ENCODE measurements at places on chromosomes 4 and X.

DNA sequence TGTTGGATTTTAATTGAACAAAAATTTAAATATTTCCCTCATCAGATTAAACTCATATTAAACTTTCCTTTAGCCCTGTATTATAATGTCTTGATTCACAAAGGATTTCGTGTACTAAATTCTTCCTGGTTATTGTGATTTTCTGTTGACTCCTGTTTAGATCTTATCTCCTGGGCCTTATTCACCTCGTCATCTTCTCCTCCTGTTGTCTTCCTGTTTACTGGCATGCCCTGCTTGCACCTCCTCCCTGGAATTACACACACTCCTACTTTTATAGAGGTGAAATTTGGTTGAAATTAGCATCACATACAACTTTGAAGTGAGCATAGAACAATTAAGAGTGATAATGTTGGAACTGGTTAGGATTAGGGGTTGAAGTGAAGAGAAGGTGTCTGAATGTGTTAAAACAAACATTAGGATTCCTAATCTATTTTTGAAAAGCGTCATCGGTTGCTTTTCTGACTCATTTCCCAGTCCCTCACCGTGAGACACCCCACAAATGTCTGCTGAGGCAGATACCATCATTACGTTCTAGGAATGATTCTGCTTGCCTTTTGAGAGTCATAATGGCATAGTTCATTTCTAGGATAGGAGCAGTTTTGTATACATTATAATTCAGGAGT, 32.5 kb downstream of the TLL1 start:
- DNase-seq: no peak

DNA sequence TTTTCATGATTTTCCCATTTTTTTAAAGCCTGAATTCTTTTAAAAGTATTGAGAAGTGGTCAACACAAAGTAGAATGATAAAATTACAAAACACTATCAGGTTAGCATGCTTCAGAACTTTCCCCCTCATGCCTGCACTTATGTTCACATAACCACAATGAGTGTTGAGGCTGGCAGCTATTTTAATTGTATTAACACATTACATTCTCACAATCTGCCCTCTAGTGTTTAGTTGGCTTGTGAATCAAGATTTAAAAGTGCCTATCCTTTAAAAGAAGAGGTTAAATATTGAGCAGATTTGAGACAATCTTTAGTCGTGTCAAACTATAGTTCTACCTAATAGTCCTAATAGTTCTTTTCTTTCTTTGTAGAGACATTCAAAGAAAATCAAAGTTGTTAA, 93.6 kb upstream of the NAP1L5 start:
- no peak for DNase-seq

DNA sequence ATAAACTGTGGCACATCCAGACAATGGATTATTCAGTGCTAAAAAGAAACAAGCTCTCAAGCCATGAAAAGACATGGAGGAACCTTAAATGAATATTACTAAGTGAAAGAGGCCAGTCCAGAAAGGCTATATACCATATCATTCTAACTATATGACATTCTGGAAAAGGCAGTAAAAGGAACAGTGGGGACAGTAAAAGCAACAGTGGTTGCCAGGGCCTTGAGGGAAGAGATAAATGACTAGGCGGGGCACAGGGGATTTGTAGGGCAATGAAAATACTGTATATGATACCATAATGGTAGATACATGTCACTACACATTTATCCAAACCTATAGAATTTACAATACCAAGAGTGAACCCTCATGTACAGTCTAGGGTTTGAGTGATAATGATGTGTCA, 115.3 kb downstream of the ATP8A1 start:
- DNase-seq: no peak

- no peak for DNase-seq
These were observed 12.1 kb upstream of the ARSF start for GRCh38 chrX:3029129-3029528.

DNA sequence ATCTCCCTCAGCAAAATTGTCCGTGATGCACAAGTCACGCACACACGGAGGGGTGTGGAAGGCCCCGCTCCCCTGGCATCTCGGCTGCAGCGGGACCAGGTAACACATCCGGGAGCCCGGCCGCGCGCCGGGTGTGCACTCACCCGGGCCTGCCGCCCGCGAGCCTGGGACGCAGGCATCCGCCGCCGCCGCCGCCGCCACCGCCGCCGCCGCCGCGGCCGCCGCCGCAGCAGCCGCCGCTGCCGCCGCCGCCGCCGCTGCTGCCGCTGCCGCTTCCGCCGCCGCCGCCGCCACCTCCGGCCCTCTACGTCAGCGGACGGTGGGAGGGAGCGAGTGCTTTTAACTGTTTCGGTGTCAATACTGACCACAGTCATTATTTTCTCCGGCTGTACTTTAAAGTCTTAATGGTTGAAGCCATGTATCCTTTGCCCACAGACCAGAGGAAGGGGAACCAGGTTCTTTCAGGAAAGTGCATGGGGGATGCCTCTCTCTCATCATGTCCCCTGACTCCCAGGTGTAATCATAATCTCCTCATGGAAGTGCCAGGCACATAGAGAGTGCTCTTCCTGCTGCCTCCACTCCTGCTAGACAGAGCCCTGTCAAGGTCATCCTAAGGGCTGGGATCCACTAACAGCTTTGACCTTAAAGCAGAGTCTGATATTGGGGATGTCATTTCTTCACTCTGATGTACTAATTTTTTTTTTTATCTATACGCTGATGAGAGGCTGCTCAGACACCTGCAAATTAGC, 38.0 kb downstream of the MAGEE2 start:
- no peak for DNase-seq

GRCh38 chr4:122749704-122750454, 17.4 kb downstream of the BBS12 start:
- DNase-seq: no peak

- DNase-seq: no peak
These were observed 892.4 kb upstream of the TENM3 start for GRCh38 chr4:181350615-181351415.

GRCh38 chr4:188432328-188432727, 293.1 kb downstream of the TRIML1 start:
- DNase-seq: no peak

DNA sequence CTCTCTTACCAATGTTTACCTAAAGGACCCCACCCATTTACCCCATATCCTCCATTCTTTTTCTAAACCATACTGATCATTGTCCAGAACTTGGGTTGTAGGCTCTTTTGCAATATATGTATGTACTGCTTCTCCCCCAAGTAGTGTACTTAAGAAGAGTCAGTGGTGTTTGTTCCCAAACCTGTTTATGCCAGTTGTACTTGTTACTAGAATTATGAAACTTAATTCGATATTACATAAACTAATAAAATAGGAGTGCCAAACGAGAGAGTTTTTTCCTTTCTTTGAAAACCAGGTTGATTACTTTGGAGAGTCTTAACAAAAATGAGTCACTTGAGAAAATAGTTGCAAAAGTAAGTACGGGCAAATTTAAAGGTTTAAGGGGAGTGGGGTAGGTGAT, 96.3 kb downstream of the GEMIN8 start:
- DNase-seq: no peak

DNA sequence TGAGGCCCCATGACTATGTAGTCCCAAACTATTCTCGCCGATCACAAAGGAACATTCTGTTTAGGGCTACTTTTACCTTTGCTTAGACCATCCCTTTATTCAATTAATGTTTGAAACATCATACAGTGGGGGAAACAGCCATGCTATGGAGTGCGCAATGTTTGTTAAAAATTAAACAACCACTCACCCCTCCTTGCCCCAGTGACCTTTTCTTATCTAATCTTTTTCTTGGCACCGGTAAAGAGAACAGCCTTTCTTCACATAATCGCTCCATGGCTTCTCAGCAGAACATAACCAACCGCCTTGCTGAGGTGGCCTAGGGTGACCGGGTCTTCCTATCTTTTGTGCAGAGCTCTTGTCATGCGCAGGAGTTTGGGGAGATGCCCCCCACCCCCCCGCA, 152.6 kb downstream of the VCX3A start:
- no peak for DNase-seq

DNA sequence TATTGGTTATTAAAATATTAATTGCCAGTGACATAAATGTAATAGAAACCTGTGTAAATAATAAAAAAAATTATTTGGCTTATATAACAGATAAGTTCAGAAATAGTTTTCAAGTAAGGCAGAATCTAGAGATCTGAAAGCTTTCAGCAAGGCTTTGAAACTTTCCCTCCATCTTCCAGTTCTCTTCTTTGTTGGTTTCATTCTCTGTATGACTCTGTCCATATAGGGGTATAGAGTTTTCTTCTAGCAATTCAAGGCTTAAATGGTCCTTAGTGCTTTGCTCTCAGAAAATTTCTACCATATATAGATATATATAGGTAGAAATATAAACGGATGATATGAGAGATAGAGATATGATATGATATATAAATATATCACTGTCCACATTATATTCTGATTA, 160.5 kb upstream of the GABRA2 start:
- DNase-seq: no peak

- DNase-seq: no peak
These were observed 30.2 kb downstream of the CNOT6L start for GRCh38 chr4:77788990-77789389.

All from stimulated activated CD8-positive, alpha-beta memory T cell treated with anti-CD3 and anti-CD28 coated beads, Interleukin-15, amount 100 ng/mL, for 4 hours (primary cell).